ENCODE measurements at places on chromosomes 3 and 15.

DNA sequence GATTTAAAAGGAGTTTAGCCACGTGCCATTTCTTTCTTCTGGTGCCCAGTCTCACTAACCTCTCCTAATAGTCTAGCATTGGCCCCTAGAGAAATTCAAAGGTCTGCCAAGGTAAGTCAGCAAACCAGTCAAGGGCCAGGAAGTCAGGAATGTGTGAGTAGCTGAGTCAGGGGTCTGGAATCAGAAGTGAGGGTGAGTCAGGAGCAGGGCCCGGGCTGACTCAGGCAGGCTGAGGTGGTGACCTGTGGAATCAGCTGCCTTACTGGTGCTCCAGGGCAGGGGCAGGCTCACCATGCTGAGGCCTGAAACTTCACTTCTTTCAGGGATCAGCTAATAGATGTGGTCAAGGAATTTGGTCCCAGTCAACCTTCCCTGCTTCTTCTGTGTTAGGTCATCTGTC, 105.8 kb upstream of the MYZAP start:
- DNase-seq, result peak; percentile 95

GRCh38 chr15:81087066-81087465, 47.0 kb upstream of the CFAP161 start:
- no peak for DNase-seq

- no peak for DNase-seq
Observed at GRCh38 chr3:42035816-42036482, 55.2 kb upstream of the TRAK1 start.

GRCh38 chr15:50883903-50884302, 24.6 kb upstream of the AP4E1 start:
- DNase-seq, result no peak

GRCh38 chr3:94616833-94617232, 554.0 kb downstream of the NSUN3 start:
- DNase-seq, result no peak

GRCh38 chr3:160641665-160642309, 35.2 kb upstream of the ARL14 start:
- peak; percentile 20 for DNase-seq

GRCh38 chr3:3082234-3082924, 27.8 kb downstream of the IL5RA start:
- no peak for DNase-seq

- DNase-seq, result no peak
Observed at GRCh38 chr15:25378501-25378901, 60.3 kb downstream of the UBE3A start.

DNA sequence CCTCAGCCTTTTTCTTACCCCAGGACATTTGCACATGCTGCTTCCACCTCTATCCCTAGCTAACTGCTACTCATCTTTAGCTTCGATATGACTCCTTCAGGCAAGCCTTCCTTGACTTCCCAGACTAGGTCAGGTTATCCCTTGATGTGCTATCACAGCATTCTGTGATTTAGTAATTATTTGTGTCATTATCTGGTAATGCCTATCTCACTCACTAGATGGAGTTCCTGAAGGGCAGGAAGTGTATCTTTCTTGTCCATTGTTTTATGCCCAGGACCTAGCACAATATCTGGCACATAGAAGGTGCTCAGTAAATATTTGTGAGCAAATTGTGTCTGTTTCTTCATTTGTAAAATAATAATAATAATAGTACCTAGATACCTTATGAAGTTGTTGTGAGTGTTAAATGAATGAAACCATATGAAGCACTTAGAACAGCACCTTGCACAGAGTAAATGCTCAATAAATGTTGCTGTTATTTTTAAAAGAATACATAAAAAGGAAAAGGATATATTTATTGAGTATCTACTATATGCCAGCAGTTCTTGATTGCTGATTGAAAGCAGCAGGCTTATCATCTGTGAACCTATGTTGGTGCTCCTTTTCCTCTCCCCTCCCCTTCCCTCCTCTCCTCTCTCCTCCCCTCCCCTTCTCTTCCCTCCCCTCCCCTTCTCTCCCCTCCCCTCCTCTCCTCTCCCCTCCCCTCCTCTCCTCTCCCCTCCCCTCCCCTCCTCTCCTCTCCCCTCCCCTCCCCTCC, 31.5 kb downstream of the SQOR start:
- no peak for DNase-seq

DNA sequence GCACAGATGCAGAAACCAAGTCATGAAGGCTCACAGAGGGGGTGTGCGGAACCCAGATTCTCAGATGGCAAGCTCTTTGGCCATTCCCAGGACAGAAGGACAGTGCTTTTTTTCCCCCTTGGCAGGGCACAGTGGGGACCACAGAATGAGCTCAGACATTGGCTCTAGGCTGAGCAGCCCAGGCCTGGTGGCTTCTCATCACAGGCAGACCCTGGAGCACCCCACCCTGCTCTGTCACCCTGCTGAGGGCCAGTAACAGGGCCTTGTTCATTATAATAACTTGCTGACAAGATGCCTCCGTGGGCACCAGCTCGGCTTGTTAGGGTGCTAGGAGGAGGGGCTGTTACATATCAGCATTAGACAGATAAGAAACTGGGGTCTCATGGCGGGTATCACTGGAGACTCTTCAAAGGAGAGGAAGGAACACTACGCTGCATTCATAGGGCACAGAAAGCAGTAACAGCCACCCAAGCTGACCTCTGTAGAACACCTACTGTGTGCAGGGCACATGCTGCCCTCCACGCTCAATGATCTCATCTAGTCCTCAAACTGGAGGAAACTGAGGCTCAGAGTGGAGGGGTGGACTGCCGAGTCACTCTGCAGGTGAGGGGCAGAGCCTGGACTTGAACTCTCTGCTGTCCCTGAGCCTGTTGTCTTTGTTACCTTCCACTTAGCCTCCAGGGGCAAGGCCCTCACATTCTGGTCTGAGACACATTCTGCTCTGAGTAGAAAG, 69.9 kb upstream of the SEC13 start:
- no peak for DNase-seq

DNA sequence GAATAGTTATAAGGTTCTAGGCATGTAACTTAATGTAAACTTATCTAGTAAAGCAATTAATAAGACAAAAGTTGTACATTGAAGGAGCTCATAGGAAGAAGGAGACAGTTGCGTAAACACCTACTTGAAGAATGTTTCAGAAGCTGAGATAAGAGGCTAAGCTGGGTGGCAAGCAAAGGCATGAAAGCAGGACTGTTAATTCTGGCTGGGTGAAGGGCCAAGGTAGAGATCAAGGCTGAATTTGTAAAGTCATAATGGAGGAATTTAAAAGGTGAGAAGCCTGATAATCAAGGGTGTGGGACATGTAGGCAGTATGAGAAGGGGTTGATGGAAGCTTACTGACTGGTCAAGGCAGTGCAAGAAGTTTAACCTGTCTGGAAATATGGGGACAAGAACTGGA, 80.4 kb upstream of the TGFBR2 start:
- DNase-seq, result no peak

DNA sequence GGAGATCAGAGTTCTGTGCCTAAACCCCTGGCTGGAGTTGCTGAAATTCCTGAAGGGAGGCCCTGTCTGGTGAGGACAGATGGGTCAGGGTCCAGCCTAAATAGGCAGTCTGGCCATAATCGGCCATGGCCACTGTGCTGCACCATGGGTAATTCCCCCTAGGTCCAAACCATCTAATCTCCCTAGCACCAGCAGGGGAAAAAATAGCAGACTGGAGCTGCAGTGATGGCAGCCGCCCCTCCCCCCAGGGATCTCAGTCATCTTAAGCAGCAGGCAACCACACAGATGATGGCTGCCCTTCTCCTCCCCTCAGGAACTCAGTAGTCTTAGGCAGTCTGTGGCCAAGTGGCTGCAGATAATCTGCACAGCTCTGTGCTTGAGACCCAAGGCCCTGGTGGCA, 68.4 kb upstream of the CD96 start:
- no peak for DNase-seq

DNA sequence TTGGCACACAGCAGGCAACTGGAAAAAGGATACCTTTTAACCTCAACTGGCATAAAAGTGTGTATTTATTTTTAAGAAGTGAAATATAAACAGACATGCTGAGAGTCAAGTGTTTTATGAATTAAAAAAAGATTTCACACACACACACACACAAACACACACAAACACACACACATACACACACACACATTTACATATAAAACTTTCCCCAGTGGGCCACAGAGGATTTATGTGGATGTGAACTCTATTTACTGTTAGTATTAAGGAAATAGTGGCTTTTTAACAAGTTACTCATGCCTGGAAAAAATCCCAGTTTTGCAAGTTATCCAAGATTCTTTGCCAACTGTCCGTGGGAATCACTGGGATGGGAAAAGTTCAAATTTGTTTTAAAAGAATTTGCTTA, 725.9 kb upstream of the NR2F2 start:
- peak; percentile 36 for DNase-seq

GRCh38 chr15:61115241-61115640, 113.9 kb downstream of the RORA start:
- DNase-seq, result no peak

DNA sequence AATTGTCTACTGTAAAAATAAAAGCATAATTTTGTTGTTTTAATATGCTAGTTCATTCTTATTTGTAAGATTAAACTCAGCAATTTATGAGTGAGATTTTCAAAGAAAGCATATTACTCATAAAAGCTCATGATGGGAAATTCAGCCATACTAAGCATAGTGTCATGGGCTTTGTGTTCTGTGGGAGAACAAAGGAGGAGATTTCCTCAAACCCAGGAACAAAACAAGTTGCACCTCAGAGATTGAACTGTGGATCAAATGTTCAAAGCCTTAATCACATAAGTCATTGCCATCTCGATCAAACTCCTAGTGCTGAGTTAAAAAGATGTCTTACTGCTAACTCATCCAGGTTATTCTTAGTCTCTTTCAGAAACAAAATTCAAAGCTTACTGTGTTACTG, 85.6 kb upstream of the PDZRN3 start:
- DNase-seq, result no peak

DNA sequence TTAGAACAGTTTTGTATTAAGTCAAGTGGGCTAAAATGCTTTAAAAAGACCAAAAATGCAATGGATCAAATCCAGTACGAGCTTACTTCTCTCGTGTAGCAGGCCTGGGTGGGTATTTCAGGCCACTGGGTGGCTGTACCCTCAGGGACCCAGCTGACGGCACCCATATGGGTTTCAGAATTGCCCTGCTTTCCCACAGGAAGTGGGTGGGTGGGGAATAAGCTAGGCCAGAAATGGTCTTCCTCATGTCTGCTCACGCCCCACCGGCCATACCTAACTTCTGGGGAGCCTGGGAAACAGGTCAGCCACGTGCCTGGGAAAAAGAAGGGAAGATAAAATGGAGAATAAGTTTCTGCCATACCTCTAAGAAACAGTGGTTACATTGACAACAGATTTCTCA, 20.3 kb downstream of the GPR160 start:
- no peak for DNase-seq

DNA sequence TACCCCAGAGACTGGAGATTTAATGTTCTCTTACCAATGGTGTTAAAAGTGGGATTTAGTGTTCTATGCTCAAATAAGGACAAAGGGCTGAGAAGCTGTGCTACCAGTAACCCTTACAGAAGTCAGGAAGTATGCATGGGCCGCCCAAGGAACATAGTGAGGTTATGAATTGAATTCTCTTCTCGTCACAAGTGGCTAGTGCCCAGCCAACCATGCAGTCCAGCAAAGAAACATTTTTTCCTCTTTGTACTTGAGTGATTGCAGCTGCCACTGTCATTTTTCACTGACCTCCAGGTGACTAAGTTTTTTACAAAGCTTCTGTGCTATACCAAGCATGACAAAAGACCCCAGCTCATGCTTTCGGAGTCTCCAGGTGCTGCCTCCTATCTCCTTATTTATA, 110.6 kb upstream of the DCBLD2 start:
- peak; percentile 87 for DNase-seq

GRCh38 chr3:4418156-4418555, 48.9 kb downstream of the SUMF1 start:
- no peak for DNase-seq

DNA sequence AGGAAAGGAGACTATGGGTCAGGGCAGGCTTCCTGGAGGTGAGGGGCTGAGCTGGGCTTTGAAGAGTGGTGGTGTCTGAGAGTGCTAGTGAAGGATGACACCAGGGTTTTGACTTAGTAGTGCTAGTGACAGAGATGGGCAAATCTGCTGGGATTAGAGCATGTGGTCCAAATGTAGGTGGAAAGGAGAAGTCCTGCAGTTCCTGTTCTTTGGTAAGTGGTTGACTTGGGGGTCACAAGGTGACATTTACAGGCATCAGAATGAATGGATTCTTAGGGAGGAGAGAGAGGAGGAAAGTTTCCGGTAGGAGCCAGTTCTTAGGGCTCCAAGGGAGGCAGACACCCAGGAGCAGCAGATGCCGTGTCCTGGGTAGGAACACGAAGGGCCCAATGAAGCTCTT, 796 bp upstream of the DOCK3 start:
- DNase-seq, result no peak

GRCh38 chr3:175193815-175194518, 334.8 kb downstream of the NAALADL2 start:
- no peak for DNase-seq

- DNase-seq, result no peak
Observed at GRCh38 chr15:80811781-80812315, 32.7 kb downstream of the CEMIP start.

- DNase-seq, result no peak
Observed at GRCh38 chr15:101307897-101308603, 13.0 kb upstream of the SNRPA1 start.

- no peak for DNase-seq
Observed at GRCh38 chr3:159817126-159817525, 171.5 kb upstream of the IL12A start.

DNA sequence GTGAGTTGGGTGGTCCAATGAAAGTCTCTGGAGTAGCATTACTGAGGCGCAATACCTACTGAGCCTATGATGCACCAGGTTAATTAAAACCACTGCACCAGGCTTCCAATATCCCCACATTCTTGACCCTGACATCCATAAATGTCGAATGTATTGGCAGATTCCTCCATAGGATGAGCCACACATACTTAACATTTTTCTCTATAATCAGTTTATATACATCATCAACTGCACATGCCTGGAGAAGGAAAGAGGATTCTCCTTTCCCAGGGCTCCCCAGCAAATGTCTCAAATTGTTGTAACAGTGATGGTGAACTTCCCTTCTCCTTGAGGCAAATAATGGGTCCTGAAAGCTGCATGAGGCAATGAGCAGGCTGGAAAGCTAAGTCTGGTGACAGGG, 82.3 kb upstream of the LPP start:
- no peak for DNase-seq

DNA sequence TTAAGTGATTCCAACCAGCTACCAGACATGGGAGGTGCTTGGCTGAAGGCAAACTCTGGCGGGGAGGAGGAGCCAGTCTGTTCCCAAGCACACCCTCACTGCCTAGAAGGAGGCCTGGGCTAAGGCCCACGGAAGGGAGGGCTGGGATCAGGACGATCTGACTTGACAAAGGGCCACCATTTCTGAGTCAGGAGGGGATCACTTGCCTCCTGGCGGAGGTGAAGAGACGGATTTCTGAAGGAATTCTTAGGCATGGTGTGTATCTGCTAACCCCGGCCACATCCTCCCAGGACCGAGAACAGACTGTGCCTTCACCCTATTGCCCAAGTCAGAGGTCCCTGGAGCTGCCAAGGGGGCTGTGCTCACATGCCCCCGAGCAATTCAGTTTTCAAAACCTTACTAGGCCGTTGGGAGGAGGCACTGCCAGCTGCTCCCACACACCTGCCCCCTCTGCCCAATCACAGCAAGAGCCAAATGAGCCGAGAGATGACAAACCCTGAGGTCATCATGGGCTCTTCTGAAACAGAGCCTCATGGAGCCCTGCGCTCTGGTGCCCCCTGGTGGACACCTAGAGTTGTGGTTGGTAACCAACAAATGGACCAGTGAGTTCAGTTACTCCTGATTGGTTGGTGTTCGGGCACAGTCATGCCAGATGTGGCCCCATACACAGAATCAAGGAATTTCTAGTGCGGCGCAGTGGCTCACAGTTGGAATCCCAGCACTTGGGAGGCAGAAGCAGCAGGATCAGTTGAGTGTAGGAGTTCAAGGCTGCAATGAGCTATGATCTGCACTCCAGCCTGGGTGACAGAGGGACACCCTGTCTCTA, 6.5 kb upstream of the TNK2 start:
- DNase-seq, result peak; percentile 74

Data from epithelial cell of proximal tubule (primary cell).